Right hindlimb (tissue), 1 donor: ENCODE measurements at places on chromosomes 12 and 14.

DNA sequence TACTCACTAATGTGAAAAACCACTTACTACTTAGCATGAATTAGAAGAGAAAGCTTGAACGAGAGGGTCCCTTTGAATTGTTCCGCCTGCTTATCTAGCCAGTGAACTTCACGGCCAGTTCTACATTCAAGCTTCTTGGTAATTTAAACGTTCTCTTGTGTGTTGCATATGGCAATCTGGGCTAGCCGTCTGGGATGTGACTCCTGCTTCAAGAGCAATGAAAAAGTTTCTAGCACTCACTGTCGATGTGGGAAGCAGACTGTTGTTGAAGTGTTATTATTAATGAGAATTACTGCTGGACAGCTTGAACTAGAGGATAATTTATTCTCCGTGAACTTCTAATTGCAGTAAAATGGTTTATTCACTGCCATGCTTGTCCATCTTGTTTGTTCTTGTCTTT is 93.9 kb downstream of the SLC15A5 start:
- no peak for DNase-seq

DNA sequence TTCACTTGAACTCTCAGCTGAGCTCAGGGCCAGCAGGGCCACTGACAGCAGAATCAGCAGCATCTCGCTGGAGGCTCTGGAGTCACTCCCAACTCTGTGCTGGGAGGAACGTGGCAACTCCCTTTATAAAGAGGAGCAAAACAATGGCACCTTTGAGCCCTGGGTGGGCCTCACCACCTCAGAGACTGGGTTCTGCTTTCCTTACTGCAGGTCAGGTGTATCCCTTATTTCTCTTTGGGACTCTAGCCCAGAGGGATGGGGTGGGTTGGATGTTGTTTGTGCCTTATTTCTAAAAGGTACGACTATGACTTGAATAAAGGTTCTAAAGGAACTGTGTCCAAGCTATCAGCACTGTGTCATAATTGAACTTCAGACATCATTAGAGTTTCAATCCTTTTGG is at the start of gene PRB4:
Gene PRB4, minus strand, starts transcription at position 101 of the 400 bp plus-strand sequence. Its CDS starts 38 bp downstream, at position 63.
- DNase-seq: no peak

- no peak for DNase-seq
Observed at GRCh38 chr12:26062566-26062965, 62.3 kb downstream of the BHLHE41 start.

DNA sequence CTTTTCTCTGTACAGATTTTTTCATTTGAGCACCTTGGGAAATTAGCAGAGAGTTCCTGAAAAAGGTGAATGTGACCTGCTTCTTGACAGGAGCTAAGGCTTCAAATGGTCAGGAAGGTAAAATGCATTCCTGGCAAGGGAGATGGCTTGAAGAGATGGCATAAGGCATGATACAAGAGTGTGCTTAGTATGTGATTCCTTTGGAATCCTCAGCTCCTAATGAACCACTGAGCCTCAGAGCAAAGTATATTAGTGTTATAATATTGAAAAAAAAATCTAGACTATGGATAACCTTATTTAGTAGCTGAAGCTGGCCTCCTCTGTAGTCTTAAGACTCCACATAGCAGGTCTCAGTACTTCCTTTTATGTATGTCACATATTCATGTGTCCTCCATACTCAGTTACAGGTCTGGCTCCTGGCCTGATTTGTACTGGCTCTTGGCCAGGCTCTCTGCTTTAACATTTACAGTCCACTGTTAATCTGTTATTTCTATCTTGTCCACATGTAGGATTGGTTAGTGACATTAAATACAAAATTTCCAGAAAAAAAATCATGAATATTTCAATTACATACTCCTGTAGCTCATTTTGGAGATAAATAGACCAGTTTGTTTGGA is 17.9 kb downstream of the TOGARAM1 start:
- peak; percentile 65 for DNase-seq

DNA sequence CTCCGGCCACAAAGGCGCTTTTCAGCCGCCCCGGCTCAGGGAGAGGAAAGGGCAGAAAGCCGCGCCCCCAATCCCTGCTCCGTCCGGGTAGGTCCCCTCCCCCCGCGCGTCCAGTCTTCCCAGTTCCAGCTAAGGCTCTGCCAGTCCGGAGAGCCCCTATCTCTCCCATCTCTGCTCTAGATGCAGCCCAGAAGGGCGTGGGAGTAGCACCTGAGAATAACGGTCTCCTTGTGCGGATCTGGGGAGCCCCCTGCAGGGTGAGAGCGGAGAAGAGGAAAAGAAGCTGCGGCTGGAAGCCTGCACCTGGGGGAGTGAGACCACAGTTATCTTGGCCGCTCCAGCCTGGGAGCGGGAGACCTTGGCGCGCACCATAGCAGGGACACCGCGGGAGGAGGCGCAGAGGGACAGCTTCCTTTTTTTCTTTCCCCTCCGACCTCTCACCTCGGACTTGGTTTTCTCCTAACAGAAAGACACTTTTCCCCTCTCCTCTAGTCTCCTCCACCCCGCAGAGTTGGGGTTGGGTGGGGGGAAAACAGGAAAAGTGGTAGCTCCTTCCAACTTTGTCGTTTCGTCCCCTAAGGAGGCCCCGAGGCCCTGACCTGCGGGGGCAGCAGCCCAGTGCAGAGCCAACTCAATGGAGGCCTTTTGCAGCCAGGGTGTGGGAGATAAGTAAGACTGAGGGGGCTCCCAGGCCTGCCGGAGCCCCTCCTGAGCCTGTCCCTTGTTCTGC is 2.4 kb downstream of the DHH start:
- DNase-seq: peak; percentile 46

- DNase-seq: no peak
Observed at GRCh38 chr12:123498126-123498825, 35.2 kb downstream of the RILPL1 start.

DNA sequence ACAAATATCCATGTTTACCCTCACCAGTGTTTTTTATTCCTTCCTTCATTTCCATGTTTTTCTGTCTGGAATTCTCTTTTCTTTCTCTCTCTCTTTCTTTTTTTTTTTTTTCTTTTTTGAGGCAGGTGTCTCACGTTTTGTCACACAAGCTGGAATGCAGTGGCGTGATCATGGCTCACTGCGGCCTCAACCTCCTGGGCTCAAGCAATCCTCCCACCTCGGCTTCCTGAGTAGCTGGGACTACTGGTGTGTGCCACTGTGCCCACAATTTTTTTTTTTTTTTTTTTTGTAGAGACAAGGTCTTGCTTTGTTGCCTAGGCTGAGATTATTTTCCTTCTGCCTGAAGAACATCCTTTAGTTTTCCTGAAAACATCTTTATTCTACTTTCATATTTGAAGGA is 15.0 kb upstream of the AMIGO2 start:
- DNase-seq: no peak

DNA sequence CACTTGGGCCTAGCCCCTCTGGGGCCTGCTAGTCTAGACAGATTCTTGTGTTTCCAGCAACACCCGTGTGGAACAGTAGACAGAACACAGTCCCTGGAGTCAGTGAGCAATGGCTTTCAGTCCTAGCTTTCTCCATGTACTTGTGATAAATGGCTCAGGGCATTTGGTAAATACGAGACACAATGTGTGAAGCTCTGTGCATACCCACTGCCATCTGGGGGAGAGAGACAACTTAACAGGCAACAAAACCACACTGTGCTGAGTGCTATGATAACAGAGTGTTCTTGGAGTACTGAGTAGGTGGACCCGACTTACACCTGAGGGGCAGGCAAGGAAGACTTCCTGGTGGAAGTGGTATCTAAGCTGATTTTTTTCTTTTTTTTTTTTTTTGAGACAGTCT is 86.3 kb upstream of the TBX3 start:
- DNase-seq: no peak

- DNase-seq: peak; percentile 78
Observed at GRCh38 chr12:65511134-65511834, 232.8 kb downstream of the MSRB3 start.

DNA sequence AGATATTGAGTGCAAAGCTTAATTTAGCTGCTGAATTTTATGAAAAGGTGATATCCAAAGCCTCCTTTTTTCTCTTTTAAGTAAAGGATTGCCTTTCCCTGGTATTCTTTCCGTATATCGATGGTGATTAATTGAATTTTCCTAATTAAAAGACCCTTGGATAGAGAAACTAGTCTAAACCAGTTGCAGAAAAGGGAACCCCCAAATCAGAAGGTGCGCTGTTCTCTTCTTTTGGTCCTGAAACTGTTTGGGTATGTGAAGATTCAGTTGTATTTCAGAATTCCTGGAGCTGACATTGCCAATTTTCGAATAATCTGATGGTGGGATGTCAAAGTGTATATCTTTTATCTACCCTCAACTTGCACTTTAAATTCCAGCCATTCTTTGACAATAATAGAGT is 1.9 kb downstream of the GPHN start:
- no peak for DNase-seq

GRCh38 chr12:25364529-25365339 is 114.0 kb upstream of the KRAS start:
- DNase-seq: no peak

- no peak for DNase-seq
Observed at GRCh38 chr14:86022031-86022629, 492.2 kb downstream of the FLRT2 start.

GRCh38 chr12:26435069-26435404 is 239.7 kb downstream of the SSPN start:
- DNase-seq: no peak

DNA sequence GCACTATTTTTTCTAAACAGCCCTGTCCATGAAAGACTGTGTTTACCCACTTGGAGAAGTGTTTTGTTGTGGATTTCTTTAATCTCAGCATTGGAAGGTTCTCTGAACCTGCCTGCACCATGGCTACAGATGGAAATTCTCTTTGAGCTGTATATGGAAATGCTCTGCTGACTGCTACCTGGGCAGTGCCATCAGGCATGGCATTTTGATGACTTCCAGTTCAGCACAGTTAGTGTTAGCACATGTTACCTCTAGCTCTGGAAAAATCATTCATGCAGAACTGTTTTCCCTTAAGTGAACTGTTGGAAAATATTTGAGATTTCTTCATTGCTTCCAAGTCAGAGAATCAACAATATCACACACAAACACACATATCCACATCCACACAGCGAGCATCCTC is 52.6 kb upstream of the RIC8B start:
- no peak for DNase-seq

DNA sequence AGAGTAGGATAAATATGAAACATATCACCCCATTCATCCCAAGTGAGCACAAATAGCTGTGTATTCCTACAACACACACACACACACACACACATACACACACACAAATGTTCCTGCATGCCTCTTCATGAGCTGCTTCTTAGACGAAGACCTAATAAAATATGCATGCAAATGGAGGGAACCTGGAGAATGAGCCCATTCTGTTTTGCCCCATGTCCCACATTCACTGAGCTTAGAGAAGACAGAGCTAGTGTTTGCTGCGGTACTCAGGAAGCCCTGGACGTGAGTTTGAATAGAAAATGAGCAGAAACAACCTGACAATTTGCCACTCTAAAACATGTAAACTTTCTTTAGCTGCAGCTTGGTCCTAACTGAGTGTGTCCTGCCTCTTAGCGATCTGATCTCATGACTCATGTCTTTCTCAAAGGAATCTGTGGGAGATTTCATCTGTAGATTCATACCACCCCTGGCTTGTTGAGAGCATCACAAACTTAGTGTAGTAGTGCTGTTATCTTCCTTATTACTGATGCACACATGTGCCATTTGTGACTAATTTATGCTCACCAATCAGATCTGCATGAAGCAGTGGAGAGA is 86.8 kb downstream of the ITPR2 start:
- DNase-seq: no peak

DNA sequence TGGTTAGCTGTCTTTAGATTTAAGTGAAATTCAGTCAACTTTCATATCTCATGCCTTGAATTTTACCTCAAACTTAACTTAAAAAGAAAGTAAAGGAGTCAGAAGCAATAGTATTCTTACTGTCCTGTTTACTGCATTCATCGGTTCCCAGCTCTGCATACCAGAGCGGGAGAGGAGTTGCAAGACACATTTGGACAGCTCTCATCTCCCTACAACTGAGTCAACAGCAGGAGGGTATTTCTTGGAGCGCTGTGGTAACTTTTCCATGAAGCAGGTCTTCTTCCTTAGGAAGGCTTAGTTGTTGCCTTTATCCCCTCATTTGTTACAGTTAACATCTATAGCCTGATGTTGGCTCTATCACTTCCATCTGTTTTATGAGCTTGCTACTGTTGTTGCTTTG is 65.1 kb downstream of the TRMT5 start:
- no peak for DNase-seq

DNA sequence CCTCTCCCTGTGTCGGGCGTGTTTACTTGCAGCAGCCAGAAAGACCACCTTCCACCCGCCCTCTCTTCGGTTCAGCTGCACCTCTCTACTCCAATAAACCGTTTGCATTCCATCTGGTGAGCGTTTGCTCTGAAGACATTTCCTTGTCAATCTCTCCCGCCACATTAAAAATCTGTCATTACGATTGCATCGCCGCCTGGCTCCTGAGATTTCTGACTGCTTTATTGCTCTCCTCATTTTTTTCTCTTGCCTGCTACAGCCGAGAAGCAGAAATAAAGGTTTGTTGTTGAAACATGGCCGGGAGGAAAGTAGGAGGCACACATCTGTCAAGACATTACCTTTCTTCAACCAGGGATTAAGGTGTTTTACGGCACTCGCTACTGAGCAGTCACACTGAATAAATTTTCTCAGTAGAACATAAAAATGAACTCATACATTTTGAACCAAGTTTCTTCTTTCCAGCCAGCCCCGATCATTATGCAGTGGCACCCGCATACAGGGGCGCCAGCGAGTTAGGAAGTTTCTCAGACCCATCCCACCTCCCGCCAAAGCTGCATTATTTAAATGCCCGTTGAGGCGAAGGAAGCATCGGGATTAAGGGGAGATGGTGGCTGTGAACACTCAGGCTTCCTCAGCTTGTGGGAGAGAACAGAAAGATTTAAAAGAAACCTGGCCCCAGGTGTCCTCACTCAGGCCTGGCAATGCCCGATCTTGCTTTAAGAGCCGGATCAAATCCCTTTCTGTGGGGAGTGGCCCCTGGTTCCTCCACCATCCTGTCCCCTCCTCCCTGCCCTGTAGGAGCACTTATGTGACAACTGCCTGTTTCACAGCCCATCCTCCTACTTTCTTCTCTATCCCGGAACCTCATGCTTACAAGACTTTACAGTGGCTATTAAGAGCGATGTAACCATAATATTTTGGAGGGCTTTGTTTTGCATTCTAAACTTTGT is 1108.9 kb downstream of the BCL11B start:
- DNase-seq: no peak

DNA sequence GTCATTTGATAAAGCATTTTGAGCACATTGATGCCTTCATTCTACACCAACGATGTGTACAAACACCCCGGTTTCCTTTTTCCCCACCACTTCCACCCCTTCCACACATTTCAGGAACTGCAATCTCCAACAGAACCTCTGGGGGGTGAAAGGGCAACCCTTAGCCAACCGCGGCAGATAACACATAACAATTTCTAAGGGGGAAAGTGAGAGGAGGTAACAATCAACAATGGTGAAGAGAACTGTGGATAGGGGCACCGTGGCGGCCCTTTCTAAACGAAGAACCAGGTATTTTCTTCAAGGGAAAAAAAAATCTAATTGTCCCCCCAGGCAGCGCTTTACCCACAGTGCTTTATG is 1.1 kb downstream of the KITLG start:
- no peak for DNase-seq

- no peak for DNase-seq
Observed at GRCh38 chr12:15270591-15270990, 49.4 kb upstream of the RERG start.
